CD4-positive, alpha-beta T cell treated with Interleukin-10 for 1 hour (primary cell): ENCODE measurements at places on chromosomes 5 and 9.

GRCh38 chr9:94906713-94907112 is 180.2 kb downstream of the AOPEP start:
- DNase-seq, result no peak

- DNase-seq, result no peak
Measured at GRCh38 chr5:39661026-39661779, 236.4 kb upstream of the DAB2 start.

DNA sequence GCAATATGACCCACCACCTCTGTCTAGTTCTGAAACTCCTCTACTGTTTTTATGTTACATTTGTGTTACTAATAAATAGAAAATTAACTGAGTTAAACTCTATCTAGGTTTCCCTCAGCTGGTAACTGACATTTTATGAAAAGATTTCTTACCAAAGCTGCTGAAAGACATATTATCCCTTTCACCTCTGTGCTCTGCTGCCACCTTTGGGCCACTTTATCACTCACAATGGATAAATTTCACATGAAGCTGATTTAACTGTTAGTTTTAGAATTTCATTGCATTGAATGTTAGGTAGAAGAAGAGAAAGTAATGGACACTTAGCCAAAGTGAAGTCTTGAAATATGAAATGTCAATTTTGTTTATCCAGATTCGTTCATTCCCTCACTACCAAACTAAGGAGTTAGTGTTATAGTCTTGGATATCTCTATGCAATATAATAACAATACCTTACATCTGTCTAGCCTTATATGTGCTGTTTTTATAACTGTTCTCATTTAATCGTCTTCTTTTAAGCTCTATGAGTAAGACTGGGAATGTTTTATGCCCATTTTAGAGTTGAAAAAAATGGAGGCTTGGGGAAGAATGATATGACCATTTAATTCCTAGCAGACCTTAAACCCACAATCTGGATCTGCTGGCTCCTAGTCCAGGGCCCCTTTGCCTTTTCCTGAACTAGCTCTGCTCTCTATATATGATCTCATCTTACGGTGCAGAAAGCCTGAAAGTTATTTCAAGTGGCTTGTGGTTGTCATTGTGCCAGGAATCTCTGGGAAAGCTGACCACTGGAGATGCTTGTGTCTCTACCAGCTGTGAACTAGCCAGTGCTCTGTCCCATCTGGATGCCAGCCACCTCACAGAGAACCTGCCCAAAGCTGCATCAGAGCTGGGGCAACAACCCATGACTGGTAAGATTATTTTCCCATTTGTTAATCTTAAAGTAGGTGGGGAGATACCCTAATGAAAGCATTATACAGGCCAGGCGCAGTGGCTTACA is 97.1 kb downstream of the GOLPH3 start:
- peak; percentile 39 for DNase-seq

- no peak for DNase-seq
Measured at GRCh38 chr9:94864862-94865509, 138.5 kb downstream of the AOPEP start.

- no peak for DNase-seq
Measured at GRCh38 chr5:180380441-180380840, 27.3 kb upstream of the GFPT2 start.

- DNase-seq, result peak; percentile 33
Measured at GRCh38 chr9:124040935-124041816, 29.6 kb downstream of the LHX2 start.

GRCh38 chr9:89542401-89543021 is 44.6 kb upstream of the SEMA4D start:
- no peak for DNase-seq

DNA sequence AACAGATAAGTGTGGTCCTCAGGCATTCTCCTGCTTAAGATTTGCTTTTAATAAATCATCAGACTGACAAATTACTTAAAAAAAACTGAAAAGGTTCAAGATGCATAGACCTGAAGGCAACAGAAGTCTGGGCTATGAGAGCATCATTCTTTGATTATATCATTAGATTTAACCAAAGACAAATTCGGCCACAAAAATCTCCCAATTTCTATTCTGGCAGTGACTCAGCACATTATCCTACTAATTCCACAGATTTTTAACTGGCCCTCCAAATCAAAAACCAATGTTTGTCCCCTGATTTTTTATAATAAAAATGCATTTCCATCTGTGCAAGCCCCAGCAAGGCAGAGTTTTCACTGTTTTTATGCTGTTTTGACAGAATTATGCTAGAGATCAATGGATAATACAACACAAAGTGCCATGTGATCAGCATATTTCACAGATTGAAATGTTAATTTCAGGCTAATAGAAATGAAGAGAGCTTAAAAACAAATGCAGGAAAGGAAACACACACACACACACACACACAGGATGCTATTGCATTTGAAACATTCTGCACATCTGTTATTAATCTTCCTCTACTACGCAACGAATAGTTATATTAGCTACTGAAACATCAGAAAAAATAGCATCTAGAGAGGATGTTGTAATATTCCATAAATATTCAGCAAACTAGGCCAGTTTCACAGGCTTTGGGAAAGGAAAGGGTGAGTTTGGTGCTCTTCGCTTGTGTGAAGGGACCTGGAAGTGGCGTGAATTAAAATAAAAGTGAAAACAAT is 177.6 kb upstream of the ST8SIA4 start:
- DNase-seq, result no peak

DNA sequence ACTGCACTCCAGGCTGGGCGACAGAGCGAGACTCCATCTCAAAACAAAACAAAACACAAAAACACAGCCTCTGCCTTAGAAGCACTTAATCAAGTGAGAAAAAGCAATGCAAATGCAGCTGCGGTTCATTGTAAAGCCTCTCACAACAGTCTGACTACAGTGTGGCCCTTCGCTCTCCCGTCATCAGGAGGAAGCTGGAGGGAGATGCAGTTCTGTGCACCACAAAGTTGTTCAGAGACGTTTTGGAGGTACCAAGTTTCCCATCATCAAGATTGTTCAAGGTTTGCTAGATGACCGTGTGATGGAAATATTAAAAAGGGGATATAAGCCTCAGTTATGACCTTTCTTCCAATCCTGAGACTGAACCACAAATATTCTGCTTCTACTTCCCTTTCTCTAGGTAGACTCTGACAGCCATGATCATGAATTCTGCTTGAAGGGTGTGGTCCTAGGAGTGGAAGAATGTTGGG is 40.9 kb downstream of the SEC61B start:
- DNase-seq, result no peak

DNA sequence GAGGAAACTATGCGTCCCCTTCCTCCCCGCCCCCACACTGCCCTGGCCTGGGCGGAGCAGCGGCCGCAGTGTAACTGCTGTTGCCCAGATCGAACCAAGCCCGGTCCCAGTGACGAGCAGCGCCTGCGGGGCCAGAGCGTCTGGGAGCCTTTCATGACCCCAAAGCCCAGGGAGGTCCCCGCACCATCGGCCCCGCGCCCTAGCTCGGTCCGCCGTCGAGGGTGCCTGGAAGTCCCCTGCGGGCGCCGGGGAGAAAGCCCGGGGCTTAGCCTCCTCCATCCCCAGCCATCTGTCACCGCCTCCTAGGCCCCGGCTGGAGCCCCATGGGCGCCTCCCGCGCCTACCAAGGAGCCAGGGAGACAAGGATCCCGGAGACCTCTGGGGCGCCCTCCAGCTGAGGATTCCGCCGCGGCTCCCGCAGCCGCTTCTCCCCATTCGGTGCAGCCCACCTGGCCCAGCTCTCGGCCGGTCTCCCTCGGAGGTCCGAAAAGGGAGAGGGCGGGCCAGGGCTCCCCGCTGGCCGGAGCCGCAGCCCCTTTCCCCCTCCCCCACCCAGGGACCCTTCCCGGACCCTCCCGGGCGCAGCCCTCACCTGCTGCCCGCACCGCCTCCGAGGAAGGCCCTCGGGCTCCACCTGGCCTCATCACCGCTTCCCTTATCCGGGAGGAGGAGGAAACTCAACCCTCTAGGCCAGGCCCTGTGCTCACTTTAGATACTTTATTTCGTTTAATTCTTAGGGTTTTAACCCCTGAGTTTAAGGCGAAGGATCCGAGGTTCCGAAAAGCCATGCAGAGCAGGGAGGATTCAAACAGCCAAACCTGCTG is 45.6 kb downstream of the APTX start:
- no peak for DNase-seq

DNA sequence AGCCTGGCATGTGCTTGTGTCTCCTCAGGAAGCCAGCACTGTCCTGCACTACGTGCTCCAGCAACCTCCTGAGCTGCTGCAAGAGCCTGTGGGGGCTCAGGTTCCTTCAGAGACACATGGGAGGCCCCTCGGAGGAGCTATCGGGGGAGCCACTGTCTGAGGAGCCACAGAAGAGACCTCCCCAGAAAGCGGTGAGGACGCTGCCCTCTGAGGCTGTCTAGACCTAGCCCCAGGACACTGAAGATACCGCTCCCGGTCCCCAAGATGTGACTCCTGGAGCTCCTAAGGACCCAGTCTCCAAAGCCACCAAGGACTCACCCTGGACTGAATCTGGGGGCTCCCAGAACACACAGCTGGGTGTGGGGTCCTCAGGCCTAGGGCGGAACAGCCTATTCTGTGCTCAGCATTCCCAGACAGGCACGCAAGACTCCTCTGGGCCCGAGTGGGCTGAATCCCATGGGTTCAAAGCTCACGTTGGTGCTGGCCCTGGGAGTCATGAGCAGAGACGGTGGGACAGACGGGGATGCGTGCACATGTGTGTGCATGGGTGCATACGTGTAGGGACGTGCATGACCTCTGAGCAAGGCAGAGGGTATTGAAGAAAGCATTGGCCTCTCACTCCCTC is 50.0 kb downstream of the HRH2 start:
- DNase-seq, result no peak

DNA sequence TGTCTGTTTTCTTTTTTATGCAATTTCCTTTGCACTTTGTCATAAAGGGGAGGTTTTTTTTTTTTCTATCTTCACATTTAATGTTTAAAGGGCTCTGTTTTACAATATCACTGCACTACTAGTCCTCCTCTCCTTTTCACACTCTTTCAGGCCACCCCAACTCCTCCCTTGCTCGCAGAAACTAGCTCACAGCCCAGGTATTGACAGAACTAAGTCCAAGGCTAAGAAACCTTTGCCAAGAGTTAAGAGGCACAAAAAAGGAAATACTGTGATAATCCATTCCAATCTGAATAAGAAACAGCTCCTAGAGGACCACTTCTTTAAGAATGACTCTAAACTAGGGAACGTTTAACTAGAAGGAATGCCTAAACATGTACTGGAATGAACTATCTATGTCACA is 1.1 kb upstream of the FGF10 start:
- DNase-seq, result no peak

GRCh38 chr5:16603701-16604100 is 13.1 kb downstream of the RETREG1 start:
- DNase-seq, result no peak

DNA sequence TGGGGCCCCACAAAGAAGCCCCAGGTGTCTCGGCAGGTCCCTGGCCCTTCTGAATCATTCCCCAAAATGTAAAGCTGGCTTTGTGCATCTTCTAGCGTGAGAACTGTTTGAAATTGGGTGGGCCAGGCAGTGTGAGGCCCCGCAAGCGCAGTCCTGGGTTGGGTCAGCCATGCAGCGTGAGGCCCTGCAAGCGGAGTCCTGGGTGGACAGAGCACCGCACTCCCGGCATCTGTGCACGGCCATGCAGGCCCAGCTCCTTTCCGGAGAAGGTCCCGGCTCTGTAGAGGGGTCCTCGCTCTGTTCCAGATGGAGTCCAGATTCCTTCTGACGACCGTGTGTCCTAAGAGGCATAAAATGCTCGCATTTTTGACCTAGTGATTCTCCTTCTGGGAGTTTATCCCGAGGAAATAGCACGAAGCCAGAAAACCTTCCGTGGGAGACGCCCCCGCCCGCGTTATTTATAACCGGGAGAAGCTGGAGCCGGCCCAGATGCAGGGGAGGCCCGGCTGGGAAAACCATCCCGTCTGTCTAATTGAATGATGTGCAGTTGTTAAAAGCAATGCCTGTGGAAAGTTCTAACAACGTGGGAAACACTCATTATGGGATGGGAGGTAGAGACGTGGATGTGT is 19.4 kb upstream of the NOTCH1 start:
- no peak for DNase-seq

GRCh38 chr5:73743161-73743560 is 117.2 kb downstream of the ARHGEF28 start:
- DNase-seq, result no peak

- no peak for DNase-seq
Measured at GRCh38 chr9:93646640-93647178, 70.3 kb downstream of the PHF2 start.

- DNase-seq, result no peak
Measured at GRCh38 chr9:86098824-86099700, at the start of gene GOLM1. TSS of gene GOLM1 (minus strand) at chr9:86099558. CDS start at chr9:86079320, 20,238 bp downstream.

DNA sequence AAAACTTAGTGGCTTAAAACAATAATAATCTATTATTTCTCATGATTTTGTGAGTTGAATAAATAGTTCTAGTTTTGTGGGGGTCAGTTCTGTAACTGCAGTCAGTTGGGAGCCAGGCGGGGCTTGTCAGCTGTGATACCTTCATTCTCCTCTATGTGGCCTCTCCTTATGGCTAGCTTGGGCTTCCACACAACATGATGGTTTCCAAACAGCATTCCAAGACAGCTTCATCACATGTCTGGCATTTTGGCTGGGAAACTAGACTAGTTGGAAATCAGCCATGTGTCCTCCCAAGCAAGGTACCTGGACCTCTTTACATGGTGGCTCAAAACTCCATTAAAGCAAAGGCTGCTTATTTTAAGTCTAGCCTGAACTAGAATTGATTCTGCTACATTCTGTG is 61.4 kb upstream of the RANBP3L start:
- no peak for DNase-seq

- DNase-seq, result peak; percentile 6
Measured at GRCh38 chr5:73693573-73694061, 67.6 kb downstream of the ARHGEF28 start.

DNA sequence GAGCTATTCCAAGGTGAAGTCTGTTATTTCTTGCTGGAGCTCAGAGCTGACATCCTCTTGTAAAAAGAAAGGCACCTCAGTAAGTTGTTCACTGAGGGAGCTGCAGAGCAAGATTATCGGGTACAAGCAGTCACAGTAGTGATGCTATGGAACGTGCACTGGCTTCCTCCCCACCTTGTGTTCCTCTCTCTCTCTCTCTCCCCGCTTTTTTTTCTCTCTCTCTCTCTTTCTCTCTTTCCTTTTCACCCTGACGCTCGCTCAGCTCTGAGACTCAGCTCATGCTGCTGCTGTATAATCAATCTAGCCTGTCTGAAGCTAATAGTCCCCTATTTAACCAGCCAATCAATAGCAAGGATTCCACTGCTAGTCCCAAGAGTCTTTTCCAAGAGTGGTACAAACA is 587.6 kb upstream of the CDH18 start:
- DNase-seq, result no peak

- DNase-seq, result peak; percentile 7
Measured at GRCh38 chr5:79878721-79879336, 112.2 kb downstream of the MTX3 start.
